Stimulated activated CD4-positive, alpha-beta T cell treated with anti-CD3 and anti-CD28 coated beads, Interleukin-4, amount 100 ng/mL, for 4 hours (primary cell): ENCODE measurements at places on chromosomes 2 and 18.

GRCh38 chr2:109375656-109376055 lies 238.1 kb downstream of the SEPTIN10 start:
- DNase-seq = no peak

DNA sequence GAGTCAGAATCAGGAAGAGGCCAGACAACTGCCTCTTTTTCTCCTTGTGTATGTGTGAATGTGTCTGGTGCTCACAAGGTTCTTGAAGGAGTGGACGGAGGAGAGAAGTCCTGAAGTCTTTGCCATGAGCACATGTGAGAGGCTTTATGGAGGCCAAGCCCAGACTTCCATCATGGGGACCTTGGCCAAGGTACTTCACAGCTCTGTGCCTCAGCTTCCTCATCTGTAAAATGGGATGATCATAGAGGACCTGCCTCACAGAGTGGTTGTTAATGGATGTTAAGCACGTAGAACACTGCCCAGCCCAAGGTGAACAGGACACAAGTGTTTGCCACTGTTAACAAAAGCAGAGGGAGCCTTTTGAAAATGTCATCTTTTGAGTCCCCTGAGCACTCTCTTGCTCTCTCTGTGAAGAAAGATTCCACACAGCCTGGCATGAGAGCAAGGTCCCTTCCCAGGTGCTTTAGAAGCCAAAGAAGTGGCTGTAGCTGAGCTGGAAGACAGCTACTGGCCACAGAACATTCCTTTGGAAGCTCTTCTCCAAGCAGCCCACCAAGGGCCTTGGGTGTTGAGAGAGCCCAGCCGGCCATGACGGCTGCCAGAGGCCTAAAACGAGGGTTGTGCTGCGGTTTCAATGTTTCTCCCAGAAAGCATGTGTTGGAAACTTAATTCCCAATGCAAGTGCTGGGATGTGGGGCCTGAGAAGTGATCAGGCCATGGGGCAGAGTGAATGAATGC lies 41.8 kb upstream of the ASPRV1 start:
- DNase-seq = no peak

GRCh38 chr2:128008074-128008672 lies 19.7 kb downstream of the SAP130 start:
- DNase-seq = no peak

DNA sequence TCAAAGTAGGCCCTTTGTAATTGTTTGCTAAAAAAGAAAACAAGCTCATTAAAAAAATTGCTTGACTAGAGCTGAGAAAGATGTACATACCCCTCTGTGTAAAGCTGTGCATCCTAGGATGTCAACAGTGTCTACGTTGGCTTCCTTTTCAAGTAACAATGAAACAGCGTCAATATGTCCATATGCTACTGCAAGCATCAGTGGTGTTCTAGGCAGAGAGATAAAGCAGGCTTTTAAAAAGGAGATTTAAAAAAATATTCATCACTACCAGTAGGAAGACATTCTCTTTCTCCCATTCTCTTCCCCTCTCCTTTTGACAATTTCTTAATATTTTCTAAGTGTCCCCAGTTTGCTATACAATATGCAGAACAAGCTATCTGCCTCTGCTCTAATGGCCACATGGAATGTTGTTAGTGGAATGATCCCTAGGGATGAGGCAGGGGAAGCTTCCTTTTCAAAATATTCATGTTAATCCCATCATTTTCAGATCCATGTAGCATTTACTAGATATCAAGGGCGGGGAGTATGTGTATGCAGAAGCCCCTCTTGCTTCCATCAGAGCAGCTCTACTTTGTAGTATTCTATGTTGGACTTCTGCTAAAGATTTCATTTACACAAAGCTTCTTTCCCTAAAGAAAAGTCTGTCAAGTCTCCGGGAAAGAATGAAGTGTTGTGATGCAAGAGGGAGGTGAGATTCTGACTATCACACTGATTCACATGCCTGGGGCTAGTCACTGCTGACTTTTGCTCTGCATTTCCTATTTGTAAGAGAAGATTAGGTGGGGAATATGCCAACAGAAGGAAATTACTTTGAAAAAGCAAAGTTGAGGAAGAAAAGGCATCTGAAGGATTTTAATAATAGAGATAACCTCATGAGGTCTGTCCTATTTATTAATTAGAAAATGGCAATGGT lies 81.5 kb upstream of the PGAP1 start:
- DNase-seq = no peak

DNA sequence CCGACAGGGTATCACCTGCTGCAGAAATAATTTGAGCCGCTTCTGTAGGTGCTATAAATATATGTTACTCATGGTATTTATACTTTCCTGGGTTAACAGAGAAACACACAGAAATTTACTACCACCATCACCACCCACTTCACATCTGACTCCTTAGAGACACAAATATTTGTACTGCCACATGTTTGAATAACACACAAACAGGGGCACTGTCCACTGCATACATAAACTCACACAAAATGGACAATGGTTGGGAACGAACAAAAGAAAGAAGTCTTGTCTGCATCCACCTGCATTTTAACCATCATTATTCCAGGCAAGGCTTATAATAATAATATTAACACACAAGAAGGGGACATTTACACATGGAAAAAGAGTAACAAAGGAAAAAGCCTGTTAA lies 24.0 kb downstream of the IMMT start:
- DNase-seq = no peak

GRCh38 chr2:217954971-217955740 lies 47.6 kb downstream of the TNS1 start:
- no peak for DNase-seq
